ENCODE measurements at places on chromosomes 3 and 15.
A peak's percentile ranks its signal among the peaks of the same experiment; 100 is the strongest.

DNA sequence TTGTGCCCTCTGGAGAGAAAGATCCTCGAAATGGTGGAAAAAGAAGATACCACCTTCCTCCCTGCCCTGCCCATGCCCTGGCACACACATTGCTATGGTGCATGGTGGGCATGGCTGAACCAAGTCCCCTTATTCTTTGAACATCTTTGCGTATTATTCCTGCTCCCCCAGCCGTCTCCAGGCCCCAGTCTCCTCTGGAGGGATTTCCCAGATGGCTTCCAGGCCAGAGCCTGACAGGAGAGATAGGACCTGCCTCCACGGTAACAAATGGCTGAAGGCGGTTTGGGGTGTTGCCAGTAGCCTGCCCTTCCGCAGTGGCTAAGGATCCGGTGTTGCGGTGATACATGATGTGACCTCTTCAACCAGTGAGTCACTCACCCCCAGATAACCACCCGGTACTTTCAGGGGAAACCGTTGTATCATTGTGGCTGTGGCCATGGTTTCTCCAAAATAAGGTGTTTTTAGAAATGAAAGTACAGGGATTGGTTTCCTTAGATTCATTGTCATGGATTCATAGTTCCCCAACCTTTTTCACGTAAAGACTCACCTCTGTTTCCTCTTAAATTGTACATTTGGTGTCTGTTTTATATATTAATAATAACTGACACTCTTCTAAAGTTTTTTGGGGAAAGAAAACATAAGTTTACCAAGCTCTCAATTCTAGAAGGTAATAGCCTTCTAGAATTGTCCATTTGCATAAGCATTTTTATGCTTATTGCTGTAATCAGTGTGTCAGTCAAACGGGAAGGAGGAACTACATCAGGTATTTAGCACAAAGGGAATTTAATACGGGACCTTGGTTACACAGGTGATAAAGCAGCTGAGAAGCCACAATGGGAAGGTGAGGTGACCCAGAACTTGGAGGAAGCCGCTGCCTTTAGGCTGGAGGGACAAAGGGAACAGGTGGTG, 25.9 kb downstream of the SMAD3 start:
- peak; percentile 62 for DNase-seq

GRCh38 chr3:55907616-55908015, 420.5 kb upstream of the WNT5A start:
- no peak for DNase-seq

GRCh38 chr15:74345051-74345450, 22.4 kb downstream of the CYP11A1 start:
- DNase-seq: no peak

- DNase-seq: peak; percentile 27
Measured at GRCh38 chr3:15557511-15557946, 36.0 kb upstream of the COLQ start.

DNA sequence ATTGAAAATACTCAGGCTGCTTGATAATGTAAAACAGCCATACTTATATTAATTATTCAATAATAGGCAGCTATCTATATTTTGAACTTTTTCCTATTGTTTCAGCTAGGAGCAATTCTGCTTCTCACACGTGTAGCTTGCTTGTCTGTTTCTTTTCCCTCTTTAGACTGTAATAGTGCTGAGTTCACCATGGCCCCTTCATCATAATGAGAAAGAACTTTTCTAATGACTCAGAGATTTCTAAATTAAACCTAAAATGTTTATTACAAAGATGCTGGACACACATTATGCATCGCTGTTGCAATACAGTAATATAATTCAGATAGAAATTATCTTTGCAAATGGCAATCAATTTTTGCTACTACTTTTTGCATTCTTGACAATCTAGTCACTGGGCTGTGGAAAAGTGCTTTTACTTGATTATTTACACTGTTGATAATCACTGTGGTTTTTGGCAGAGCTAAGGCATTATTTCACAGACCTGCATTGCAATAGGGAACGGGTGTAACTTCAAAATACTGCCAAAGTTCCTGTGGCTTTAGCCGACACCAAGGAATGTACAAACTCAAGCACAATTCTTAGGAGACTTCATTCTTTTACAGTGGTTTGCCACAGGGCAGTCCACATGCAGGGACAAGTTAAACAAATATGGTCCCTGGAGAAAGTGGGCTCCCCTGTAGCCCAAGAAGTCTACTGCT, 281.0 kb upstream of the TBL1XR1 start:
- DNase-seq: no peak

DNA sequence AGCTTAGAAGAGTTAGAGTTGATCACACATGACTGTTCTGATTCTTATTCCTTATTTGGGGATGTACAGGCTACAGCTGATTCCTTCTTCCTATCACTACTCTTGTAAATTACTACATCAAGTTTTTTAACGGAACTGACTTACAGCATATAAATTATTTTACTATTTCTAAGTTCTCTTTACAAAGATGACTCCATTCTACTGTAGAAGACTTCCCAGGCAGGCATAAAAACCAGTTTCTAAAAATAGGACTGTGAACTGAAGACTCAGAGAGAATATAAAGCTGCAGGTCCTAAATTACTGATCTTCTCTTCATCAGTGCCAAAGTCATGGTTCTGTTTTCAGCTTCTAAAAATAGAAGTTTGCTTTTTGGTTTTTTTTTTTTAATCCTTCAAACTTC, 38.9 kb downstream of the ANO10 start:
- no peak for DNase-seq

DNA sequence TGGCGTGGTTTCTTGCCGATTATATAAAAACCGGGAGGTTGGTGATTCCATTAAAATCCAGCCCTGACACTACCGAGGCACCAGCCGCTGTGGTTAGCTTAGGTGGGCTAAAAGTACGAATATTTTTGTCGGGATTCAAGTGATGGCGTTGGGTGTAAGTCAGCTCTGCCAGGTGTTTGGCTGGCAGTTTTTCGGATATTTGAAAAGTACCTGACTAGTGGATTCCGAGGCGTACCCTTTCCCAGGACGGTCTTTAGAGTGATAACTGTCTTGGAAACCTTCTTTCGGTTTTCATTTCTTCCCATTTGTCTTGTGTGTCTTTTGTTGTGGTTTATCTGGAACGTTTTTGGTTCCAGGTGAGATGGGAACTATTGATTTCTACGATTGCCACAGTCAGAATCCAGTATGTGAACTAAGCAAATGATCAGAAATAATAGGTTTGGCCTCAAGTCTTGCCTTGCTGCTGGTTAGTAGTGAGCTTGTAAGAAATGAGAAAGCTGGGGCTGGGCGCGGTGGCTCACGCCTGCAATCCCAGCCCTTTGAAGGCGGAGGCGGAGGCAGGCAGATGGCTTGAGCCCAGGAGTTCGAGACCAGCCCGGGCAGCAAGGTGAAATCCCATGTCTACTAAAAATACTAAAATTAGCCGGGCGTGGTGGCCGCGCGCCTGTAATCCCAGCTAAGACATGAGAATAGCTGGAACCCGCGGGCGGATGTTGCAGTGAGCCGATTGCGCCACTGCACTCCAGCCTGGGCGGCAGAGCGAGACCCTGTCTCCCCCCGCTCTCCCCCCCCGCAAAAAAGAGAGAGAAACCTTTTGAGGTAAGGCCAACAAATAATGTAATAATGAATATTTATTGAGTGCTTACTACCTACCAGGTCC, 1.4 kb downstream of the FYTTD1 start:
- DNase-seq: no peak

GRCh38 chr15:94174399-94174802, 57.0 kb upstream of the MCTP2 start:
- DNase-seq: no peak

- DNase-seq: no peak
Measured at GRCh38 chr15:65275728-65276126, 11.0 kb downstream of the PARP16 start.

- DNase-seq: no peak
Measured at GRCh38 chr3:197286678-197287077, 11.7 kb downstream of the DLG1 start.

DNA sequence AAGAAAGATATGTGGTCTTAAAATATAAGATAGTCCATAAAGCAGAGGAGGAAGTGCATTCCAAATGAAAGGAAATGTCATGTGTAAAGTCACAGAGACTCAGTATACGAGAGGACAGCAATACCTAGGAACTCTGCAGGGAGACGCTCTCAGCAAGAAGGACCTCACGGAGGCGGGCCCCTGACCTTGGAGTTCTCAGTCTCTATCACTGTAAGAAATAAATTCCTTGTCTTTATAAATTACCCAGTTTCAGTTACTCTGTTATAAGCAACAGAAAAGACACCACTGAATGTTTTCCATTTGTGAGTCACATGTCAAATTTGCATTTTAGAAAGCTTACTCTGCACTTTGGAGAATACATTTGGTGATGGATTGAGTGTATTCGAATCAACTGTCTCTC, 140.6 kb downstream of the GBE1 start:
- DNase-seq: no peak

GRCh38 chr15:90003736-90004135, 2.6 kb downstream of the ZNF710 start:
- no peak for DNase-seq

DNA sequence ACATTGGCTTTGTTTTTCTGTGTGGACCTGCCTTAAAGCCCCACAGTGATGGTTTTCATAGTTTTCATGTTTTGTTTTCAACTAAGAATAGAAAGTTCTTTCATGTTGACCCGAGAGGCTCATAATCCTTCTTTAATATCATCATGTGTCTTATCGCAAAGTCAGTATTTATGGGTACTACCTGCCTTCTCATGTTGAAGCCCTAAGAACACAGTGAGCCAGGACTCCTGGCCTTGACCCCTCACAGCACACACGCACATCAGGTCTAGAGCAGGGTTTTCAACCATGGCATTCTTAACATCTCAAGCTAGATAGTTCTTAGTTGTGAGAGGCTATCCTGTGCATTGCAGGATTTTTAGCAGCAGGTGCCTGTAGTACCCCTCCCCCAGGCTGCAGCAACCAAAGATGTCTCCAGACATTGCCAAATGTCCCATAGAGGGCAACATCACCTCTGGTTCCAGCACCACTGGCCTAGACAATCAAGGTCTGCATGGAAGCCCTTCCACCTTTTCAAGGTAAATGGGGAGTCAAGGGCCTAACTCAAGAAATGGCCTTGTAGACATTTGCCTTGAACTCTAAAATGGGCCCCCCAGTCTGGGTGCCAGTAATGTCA, 118.3 kb downstream of the MTHFS start:
- DNase-seq: no peak

DNA sequence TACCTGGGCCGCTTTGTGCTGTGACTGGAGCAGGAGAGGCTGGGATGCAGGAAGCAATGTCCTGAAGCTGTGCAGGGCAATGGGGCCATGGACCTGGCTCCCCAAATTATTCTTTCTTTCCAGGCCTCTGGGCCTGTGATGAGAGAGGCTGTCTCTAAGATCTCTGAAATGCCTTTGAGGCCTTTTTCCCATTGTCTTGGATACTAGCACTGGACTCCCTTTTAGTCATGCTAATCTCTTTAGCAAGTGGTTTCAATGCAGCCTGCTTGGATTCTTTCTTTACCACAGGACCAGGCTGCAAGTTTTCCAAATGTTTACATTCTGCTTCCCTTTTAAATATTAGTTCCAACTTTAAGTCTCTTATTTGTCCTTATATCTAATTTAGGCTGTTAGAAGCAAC, 64.8 kb upstream of the SGO1 start:
- no peak for DNase-seq

GRCh38 chr3:66577426-66578203, 76.8 kb upstream of the LRIG1 start:
- no peak for DNase-seq

DNA sequence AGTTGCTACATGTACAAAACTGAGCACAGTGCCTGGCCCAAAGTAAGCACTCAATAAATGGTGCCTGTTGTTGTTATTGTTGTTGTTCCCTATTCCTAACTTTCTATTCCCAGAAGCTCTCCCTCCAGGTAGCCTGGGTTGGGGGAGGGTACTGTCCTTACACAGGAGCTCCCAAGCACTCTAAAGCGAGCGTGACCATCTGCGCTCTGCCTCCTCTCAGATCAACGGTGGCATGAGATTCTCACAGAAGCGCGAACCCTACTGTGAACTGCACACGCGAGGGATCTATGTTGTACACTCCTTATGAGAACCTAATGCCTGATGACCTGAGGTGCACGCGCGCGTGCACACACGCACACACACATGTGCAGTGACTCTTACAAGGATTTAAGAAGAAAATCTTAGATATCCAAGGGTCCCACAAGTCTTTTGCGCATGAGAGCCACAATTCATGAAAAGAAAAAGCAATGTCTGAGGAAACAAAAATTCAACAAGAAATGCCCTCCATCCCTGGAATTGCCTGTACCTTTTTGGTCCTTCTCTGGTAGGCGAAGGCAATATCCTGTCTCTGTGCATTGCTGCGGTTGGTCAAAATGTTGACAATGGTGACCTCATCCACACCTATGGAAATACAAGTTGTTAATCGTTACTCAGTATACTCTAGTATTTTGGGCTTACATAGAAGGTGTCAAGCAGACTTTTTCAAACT, 33.7 kb downstream of the ANXA2 start:
- no peak for DNase-seq

GRCh38 chr3:171092467-171092911, 66.0 kb upstream of the SLC2A2 start:
- DNase-seq: no peak

GRCh38 chr15:80977627-80978036, 12.0 kb downstream of the MESD start:
- DNase-seq: peak; percentile 12

GRCh38 chr3:112604536-112604935, 36.4 kb downstream of the CCDC80 start:
- no peak for DNase-seq

- DNase-seq: no peak
Measured at GRCh38 chr3:45353070-45353469, 35.3 kb upstream of the LARS2 start.

DNA sequence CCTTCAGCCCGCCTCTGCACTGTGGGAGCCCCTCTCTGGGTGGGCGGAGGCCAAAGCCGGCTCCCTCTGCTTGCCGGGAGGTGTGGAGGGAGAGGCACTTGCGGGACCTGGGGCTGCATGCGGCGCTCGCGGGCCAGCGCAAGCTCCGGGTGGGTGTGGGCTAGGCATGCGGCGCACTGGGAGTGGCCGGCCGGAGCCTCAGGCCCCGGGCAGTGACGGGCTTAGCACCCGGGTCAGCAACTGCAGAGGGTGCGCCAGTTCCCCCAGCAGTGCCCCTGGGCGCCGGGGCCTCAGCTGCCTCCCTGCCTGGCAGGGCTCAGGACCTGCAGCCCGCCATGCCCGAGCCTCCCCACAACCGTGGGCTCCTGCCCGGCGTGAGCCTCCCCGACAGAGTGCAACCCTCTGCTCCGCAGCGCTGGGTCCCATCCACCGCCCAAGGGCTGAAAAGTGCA, 98.9 kb upstream of the POU1F1 start:
- no peak for DNase-seq

- DNase-seq: peak; percentile 15
Measured at GRCh38 chr15:64092864-64093626, 593 bp downstream of the CIAO2A start.

- DNase-seq: no peak
Measured at GRCh38 chr15:99481113-99481950, 84.5 kb upstream of the MEF2A start.

GRCh38 chr3:150871192-150871591, 34.0 kb downstream of the MINDY4B start:
- no peak for DNase-seq

GRCh38 chr3:126121632-126122031, 37.7 kb upstream of the SLC41A3 start:
- DNase-seq: peak; percentile 0

GRCh38 chr15:56530157-56530556, 65.2 kb upstream of the MNS1 start:
- no peak for DNase-seq

- DNase-seq: no peak
Measured at GRCh38 chr15:98438326-98438725, 210.0 kb upstream of the IGF1R start.
